AG04449 (cell line): ENCODE measurements at places on chromosomes 3 and 15.

- no peak for DNase-seq
Measured at GRCh38 chr3:109355625-109356441, 18.5 kb upstream of the DPPA4 start.

- peak; percentile 14 for DNase-seq
Measured at GRCh38 chr3:105137911-105138310, 228.8 kb upstream of the ALCAM start.

GRCh38 chr3:169071003-169071402, 592.5 kb downstream of the MECOM start:
- DNase-seq = peak; percentile 74

- DNase-seq = no peak
Measured at GRCh38 chr3:116191409-116191808, 253.9 kb downstream of the LSAMP start.

- DNase-seq = no peak
Measured at GRCh38 chr3:56022619-56023018, 445.6 kb downstream of the ERC2 start.

GRCh38 chr3:83649692-83650091, 1309.1 kb upstream of the CADM2 start:
- DNase-seq = no peak

- peak; percentile 10 for DNase-seq
Measured at GRCh38 chr3:193872265-193872753, 263.6 kb upstream of the HES1 start.
